T-helper 22 cell (primary cell): ENCODE measurements at places on chromosomes 12 and 14.

GRCh38 chr14:70208380-70208779 lies 19.6 kb upstream of the SLC8A3 start:
- no peak for DNase-seq

GRCh38 chr14:106459971-106460730 lies 933.8 kb downstream of the TMEM121 start:
- DNase-seq: peak; percentile 29

GRCh38 chr12:128455851-128456250 lies 188.9 kb downstream of the TMEM132C start:
- no peak for DNase-seq

- no peak for DNase-seq
These were observed 23.6 kb downstream of the ZNF664 start for GRCh38 chr12:123996581-123996980.

DNA sequence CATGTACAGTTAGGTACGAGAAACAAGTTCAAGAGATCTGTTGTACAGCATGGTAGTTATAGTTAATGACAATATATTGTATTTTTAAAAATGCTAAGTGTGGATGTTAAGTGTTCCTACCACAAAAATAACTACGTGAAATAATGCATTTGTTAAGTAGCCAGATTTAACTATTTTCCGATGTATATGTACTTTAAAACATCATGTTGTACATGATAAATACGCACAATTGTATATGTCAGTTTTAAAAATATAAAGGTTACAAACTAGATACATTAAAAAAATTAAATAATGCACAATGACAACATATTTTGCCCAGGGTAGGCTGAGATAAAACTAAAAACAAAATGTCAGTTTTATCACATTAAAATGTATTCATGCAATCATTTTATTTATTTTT lies 285.1 kb upstream of the DCN start:
- no peak for DNase-seq

GRCh38 chr12:125249932-125250331 lies 184.7 kb downstream of the AACS start:
- no peak for DNase-seq
